Cerebellar cortex (tissue), 1 donor: ENCODE measurements at places on chromosomes 12 and 14.
A peak's percentile ranks its signal among the peaks of the same experiment; 100 is the strongest.

DNA sequence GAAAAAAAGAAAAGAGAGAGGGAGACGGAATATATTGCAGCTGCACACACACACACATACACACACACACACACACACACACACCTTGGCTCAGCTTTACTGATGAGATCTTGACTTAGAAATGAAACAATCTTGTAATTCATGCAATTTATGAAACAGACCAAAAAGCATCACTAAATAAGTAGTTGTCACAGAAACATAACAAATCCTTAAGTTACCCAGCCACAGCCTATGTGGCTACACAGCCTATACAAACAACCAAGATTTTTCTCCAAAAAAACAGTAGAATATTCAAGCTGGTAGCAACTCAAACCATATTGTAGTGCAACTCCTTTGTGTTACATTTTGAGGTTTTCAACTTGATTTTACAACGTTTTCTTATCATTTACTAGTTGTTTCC, 37.9 kb upstream of the GNG2 start:
- no peak for DNase-seq

DNA sequence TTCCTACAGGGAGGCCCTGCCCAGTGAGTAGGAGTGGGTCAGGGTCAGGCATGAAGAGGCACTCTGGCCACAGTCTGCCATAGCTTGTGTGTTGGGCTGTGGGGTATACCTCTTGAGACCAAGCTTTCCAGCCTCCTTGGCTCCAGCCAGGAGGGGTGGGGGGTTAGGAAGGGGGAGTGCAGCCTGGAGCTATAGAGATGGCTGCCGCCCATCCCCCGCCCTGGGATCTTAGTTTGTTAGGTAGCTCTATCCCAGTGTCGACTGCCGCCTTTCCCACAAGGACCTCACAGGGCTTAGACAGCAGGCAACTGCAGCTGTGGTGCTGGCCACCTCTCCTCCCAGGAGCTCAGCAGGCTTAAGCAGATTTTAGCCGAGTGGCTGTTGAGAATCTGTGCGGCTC, 216.4 kb downstream of the PLCZ1 start:
- DNase-seq, result no peak

DNA sequence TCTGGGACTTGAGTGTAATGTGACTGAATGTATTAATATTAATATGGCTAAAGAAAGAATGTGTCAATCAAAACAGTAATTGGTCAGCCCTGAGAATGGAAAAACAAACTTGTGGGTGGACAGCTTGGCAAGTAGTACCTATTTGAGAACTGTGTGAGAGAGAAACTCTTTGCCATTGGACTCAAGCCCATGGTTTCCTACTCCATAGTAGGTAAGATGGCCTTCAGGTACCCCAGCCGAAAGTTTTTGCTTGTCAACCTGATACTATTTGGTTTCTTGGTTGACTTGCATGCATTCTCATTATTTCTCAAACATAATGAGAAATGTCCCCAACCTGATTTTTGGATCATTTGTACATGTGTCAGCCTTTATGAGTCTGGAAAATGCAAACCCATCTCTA, 391.1 kb downstream of the MDGA2 start:
- DNase-seq, result no peak

DNA sequence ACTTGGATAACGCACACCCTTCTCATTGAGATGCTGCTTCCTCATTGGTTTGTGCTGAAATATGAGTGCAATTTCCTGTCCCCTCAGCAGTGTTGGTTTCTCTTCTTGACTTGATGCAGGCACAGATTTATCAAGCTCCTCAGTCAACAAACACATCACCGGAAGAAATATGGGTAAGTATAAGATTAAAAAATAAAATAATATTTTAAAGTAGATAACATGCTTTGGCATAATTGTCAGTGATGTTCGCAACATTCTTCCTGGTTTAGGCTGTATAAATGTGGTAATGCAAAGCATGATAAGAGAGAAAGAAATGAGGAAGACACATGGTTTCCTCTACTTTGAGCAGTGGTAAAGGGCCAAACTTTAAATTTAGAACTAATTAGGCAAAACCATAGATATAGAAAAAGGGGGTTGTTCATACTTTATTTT, at the start of gene GPR65:
Gene GPR65 (plus strand): TSS at position 86 of the 432 bp plus-strand sequence. CDS start 5,713 bp downstream, outside the sequence.
- DNase-seq, result no peak

DNA sequence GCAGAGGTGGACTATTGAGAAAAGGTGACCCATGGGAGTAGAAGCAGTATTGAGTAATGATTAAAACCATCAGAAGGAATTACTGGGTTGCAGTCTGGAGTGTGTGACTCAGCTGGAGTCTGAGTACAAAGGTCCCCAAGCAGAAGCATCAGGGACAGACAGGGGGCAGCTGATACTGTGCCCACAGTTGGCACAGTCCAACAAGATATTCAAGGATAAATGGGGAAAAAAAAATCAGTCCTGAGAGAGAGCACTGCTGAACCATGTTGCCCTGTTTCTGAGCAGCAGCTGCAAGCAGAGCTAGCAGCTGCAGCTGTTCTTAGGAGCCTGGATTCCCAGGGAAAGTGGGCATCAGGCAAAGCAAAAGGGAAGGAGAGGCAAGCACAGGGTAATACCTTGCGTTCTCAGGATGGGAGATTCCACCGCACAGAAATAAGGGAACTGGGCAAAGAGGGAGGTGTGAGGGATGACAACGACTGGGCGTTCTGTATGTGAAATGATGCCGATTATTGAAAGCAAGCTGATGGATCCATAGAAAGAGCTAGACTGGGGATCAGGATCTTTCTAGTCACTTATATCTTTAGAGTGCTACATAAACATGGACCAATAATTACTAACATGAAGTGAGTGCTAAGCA, 17.7 kb downstream of the NEUROD4 start:
- DNase-seq, result no peak

- DNase-seq, result no peak
These were observed 49.1 kb downstream of the JAG2 start for GRCh38 chr14:105119408-105120025.

GRCh38 chr14:93301821-93302447, 30.9 kb downstream of the BTBD7 start:
- DNase-seq, result peak; percentile 24

DNA sequence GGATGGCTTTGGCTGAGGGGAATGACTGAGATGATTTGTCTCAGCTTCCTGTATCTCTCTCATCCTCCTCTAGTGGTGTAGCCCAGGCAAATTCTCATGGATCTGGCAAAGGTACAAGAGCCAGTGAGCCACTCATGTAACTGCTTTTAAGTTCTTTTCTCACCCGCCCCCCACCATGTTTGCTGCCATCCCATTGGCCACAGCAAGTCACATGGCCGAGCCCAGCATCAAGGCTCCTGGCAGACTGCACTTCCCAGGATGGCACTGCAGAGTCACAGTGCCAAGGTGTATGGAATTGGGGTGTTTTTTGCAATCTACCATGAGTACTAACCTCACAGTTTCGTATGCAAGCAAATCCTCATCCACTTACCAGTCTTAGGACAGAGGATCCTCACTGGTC, 50.9 kb downstream of the CHST11 start:
- DNase-seq, result no peak

GRCh38 chr14:104913435-104913834, 11.2 kb upstream of the PLD4 start:
- no peak for DNase-seq

- DNase-seq, result no peak
These were observed 58.3 kb downstream of the ANAPC7 start for GRCh38 chr12:110345176-110345661.

DNA sequence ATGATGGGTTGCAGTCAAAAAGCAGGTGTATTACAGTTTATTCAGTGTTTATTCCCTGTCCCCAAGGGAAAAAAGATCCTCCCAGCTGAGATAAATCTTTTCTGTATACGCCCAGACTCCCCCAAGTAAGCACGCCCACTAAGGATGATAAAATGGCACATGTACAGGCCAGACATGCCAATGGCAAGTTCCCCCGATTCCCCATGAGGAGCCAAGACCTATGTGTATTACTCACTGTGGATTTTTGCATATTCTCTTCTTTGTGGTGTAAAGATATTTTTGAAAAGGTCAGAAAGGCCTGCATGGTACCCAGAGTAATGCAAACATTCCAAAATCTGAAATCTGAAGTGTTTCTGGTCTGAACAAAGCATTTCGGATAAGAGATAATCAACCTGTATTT, 22.2 kb downstream of the NR2C1 start:
- no peak for DNase-seq

DNA sequence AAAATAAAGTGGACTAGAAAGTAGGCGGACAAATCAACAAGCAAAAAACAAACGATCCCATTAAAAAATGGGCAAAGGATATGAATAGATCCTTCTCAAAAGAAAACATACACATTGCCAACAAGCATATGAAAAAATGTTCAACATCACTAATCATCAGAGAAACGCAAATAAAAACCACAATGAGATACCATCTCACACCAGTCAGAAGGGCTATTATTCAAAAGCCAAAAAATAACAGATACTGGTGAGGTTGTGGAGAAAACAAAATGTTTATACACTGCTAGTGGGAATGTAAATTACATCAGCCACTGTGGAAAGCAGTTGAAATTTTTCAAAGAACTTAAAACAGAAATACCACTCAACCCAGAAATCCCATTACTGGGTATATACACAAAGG, 70.3 kb downstream of the RPS6KA5 start:
- DNase-seq, result no peak

DNA sequence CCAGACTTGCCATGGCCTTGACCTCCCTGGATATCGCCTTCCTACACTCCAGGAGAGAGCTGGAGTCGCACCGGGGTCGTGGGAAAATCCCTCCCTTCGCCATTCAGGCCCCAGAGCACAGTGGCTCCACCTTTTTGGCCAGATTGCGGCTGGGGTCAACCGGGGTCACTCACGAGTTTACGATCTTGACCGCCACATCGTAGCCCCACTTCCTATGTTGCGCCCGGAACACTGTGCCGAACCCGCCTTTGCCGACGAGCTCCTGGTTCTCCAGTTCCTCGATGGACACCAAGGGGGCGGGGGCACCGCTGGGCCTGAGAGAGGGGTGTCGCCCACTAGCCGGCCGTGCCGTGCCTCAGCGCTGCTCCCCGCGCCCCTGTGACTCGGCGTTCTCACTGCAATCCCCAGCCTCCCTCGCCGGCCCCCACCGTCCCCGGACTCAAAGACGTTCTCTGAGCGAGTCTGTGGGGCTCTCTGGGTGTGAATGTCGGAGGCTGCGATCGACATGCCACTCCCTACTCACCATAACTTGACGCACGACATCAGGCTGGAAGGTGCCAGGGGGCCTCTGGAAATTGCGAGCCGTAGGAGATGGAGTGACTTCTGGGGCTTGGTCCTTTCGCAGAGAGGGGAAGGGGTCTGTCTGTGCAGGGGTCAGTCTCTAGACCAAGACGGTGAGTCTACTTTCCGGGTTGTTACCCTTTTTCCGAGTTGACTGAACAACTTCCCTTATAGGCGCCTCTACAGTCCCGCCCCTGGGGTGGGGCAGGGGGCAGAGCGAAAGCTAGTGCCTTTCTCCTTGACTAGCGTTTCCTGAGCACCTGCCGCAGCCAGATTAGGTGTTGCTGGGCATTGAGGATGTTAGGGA, at the start of gene RIPK3:
Gene RIPK3 (minus strand): TSS at position 708 of the 868 bp plus-strand sequence. CDS start 165 bp downstream, at position 543.
- DNase-seq, result no peak

DNA sequence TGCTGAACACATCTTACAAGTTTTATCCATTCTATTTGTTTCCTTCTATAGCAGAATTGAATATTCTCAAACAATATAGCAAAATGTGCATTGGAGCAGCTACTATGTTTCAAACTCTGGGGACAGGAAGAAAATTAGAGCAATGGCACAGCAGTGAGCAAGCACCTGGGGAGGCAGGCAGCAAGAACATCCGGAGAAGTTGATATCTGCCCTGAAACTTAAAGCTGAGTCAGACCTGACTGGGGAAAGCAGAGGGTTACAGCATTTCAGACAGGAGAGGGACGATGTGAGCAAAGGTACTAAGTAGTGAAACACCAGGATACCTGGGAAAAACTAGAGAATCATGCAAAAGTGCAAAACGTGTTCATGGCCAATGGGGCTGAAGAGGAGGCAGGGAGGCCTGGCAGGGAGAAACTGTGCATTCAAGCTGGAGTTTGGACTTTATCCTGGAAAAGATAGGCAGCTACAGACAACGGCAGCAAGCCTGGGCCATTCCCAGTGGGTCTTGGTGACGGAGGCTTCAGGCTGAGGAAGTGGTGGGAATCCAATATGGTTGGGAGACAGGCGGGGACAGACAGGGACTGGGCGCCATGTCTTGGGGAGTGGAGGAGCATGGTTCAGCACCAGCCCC, 118.0 kb upstream of the CDKN3 start:
- DNase-seq, result no peak

DNA sequence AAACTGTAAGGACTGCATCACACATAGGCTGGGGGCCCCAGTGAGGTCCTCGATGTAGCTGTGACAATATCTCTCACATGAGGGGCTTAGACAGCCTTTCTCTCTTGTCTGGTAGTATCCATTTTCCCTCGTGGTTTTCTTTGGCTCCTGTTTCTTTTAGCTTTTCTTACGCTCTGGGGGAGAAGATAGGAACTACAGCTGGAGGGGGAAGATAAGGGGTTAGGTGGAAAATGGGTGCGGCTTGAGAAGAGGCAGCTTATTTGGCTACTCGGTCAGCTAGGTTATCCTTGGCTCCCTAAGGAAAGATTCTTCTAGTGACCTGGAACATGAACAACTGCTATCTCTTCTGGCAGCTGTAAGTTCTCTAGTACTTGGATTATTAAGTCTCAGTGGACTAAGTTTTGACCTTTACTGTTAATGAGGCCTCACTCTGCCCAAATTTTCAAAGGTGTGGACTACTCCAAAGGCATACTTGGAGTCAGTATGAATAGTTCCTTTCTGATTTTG, 28.7 kb upstream of the CPNE8 start:
- no peak for DNase-seq

DNA sequence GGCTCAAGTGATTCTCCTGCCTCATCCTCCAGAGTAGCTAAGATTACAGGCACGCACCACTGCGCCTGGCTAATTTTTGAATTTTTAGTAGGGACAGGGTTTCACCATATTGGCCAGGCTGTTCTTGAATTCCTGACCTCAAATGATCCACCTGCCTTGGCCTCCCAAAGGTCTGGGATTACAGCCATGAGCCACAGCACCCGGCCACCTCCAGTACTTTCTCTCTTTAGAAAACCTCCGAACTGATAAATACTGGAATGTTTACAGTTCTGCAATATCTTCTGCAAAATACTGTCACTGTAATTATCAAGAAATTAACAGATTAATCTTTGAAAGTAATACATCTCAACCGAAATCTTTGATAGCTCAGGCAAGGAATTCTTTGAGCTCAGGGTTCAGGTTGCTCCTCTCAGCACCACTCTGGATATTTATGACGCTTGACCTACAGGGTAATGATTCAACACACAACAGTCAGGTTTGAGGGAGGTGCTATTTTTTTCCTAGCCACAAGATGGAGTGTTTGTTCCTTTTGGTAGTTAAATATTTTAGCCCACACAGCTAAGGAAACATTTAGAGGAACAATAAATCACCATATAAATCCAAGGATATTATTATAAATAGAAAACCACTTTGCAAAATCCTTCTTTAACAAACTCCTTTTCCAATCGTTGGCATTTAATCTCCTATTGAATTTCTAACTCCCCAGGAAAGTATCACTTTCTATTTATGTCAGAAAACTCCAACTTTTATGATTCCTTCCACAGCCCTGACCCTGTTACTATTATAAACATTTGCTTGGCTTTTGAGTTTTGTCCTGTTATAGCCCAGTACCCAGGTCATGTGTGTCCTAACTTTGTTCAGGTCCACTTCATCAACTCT, 48.6 kb upstream of the GTF2A1 start:
- peak; percentile 61 for DNase-seq
